H4 (cell line): ENCODE measurements at places on chromosomes 6 and 20.

GRCh38 chr6:110366975-110367374 lies 8.8 kb upstream of the METTL24 start:
- DNase-seq = no peak

- DNase-seq = no peak
Observed at GRCh38 chr6:97081010-97081590, 156.6 kb downstream of the KLHL32 start.

DNA sequence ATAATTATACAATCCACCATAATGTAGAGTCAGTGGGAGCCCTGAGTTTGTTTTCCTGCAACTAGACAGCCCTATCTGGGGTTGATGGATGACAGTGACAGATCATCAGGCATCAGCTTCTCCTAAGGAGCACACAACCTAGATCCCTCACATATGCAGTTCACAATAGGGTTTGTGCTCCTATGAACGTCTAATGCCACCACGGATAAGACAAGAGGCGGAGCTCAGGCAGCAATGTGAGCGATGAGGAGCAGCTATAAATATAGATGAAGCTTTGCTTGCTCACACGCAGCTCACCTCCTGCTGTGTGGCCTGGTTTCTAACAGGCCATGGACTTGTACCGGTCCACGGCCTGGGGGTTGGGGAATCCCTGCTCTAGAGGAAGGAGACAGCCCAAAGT lies 25.9 kb downstream of the EDEM2 start:
- no peak for DNase-seq

GRCh38 chr6:128251445-128252340 lies 268.7 kb downstream of the PTPRK start:
- DNase-seq = no peak

- no peak for DNase-seq
Observed at GRCh38 chr6:130873746-130874145, 46.5 kb downstream of the SMLR1 start.

DNA sequence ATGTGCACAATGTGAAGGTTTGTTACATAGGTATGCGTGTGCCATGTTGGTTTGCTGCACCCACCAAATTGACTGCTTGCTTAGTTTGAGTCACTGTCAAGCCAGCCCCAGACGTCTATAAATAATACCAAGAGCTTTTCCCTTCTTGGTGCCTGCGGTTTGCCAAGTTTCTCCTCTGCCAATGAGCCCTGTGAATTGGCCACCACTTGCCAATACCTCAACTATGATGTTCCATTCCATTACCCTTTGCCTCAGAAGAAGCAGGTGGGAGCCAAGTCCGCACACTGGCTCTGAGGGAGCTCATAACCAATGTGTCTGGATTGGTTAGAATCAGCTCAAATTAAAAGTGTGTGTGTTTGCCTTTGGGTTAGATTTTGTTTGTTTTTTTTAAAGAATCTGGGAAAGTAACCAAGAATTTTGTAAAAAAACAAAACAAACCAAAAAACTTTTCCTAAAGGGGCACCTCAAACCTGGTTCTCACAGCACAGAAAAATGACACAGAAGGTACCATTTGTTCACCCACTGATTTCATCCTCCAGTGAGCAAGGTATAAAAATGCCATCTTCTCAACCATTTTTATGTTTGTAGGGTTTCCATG lies 244.7 kb upstream of the PRND start:
- DNase-seq = peak; percentile 83

DNA sequence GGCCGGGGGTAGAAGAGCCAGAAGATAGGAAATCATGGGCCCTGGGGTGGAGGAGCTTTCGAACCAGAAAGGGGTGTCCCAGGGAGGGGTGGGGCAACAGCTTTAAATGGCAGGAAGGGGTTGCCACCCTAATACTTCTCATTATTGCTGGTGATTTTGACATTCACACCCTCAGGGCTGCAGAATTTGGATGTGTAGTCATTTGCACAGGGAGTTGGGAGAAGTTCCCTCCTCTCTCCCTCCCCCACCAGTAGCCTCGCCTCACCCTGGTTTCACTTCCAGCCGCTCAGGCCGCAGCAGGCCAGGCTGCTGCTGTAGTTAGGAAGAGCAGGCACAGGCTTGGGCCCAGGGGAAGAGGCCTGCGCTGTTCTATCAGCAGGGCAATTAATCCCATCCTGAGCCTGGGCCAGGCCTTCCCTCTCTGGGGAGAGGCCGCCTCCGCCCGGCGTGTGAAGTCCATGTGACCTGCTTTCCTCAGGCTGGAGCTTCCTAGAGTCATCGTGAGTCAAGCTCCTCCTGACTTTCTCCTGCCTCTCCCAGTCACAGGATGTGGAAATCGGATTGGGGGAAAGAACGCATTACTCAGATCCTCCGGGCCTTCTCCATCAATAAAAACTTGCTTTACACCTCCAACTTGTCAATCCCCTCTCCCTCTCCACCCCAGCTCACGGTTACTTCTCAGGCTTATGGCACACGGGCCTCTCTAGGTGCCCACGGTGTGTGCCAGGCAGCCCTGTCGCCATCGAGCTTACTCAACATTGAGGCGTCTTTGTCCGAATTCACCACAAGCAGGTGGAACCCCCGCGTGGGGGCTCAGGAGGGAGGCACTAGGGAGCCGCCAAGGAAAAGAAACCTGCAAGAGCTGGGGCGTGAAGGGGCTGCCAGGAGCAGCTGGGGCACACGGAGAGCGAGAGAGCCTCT lies 7.8 kb downstream of the ADTRP start:
- DNase-seq = peak; percentile 98

GRCh38 chr20:41005361-41005729 lies 23.3 kb upstream of the TOP1 start:
- peak; percentile 91 for DNase-seq

DNA sequence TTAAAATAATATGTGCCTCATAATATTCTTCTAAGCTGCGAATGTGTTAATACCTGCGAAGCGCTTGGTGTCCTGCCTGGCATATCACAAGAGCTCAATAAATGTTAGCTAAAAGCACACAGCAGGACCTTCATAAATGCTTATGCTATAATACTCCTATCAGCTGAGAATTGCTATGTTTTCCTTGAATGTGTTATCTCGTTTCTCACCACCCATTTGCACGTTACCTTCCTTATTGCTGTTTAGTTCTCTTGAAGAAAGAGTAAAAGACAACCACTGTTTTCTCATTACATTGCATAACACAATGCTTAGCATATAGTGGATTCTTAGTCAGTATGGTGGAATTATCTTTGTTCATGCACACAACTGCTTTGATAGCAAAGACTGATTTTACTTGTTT lies 76.6 kb downstream of the EDN1 start:
- no peak for DNase-seq

DNA sequence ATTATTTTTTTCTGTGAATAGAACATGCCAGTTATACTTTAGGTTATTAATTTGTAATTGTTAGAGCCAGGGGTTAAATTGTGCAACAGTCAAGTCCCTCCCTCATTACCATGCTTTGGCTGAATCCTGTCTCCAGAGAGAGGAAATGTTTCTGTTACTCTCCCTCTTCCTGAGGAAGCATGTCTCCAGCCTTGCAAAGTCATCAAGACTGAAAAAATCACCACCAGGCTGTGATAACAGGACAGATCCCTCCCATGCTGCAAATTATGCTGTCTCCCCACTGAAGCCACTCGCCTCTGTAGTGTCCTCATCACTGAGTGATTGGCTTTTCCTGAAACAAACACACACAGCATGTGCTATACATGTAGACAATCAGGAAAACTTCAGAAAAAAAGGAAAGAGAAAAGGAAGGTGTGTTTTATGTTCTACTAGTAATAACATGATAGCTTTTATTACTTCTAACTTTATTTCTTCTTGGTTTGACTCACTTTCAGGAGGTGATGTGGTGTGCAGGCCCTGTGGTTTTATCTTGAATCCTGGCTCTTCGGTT lies 290.0 kb upstream of the JAG1 start:
- DNase-seq = no peak

GRCh38 chr6:137830511-137830911 lies 36.5 kb upstream of the TNFAIP3 start:
- no peak for DNase-seq

DNA sequence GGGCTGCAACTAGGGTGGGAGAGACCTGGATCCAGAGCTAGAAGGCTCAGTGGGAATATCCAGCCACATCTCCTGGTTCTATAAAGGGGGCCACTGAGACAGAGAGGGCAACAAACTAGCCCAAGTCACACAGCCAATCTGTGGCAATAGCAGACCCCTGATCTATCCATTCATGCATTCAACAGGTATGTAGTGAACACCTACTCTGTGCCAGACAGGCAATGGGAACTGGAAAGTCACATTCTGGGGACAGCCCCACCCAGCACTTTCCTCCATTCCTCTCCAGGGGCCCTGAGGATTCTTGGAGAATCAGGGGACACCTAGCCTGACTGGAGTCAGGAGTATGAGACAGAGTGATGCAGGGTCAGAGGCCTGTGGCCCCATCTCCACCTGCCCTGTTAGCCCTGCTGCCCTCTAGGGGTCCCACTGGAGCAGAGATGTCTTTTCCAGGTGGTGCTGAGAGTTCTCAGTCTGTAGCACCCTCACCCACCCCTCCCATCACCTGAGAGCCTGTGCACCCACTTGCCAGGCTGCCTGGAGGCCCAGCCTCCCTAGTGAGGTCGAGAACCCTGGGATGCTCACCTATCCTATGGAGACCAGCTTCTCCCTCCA lies 13.6 kb downstream of the BPIFA2 start:
- no peak for DNase-seq
